ENCODE measurements at places on chromosomes 3 and 15.

- DNase-seq, result peak; percentile 79
Observed at GRCh38 chr15:31328428-31328968, 1.9 kb downstream of the KLF13 start.

DNA sequence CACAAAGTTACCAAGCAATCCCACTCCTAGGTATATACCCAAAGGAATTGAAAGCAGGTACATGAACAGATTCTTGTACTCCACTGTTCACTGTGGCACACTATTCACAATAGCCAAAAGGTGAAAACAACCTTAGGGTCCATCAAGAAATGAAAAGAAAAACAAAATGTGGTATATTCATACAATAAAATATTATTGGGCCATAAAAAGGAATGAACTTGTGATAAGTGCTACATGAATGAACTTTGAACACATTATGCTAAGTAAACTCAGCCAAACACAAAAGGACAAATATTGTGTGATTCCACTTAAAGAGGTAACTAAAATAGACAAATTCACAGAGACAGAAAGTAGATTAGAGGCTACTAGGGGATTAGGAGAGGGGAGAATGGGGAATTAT lies 55.2 kb upstream of the IMPG2 start:
- DNase-seq, result no peak

DNA sequence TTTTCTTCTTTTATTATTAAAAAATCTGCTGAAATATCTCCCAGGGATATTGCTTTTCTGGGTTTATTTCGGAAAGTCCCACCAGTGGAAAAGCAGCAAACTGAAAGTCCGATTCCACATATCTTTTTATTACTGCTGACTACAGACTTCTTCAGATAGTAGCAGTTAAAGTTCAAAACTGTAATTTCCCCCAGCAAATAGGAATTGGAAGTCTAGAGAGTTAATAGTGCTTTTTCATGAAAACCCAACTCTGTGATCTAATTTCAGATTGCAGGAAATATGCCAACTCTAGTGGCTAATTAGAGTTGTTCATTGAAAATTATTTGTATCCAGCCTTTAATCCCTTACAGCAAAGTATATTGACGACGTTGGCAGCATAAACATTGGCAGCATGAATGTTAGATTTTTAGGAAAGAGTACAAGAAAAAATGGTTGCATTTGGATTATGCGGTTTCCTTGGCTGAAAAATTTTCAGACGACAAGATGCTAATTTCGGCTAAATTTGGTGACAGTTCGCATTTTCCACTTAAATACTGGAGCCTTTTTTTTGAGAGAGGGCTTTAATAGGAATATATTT lies 472.9 kb upstream of the CBLB start:
- no peak for DNase-seq

DNA sequence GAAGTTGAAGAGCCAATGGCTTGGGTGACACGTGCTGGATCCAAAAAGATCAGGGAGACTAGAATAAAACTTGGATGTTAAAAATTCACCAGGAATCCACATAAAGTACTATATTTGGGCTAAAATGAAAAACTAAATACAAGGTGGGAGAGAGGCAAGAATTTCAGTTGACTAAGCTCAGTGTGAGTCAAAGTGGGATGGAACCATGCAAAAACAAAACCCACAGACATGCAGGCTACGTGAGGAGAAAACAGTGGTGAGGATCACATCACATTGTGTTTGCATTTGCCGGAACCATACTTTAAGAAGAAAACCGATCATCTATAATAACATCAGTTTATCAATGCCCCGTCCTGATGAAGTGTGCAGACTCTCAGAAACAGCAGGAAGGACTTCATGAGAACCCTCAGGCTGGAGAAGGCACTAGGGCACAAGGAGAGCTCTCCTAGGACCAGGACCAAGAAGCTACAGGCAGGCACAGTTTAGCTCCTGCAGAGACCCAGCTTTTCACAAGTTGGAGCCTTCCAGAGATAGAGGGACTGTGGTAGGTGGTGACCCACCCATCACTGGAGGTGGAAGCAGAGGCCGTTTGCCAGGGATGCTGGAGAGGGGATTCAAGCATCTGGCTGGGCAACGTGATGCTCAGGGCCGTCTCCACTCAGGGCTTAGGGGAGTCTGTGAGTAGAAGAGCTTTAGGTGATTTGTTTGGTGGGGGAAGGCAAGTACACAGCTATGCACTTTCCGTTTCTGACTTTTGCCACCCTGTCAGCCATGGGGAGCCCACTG lies 29.0 kb upstream of the NR2E3 start:
- peak; percentile 68 for DNase-seq

DNA sequence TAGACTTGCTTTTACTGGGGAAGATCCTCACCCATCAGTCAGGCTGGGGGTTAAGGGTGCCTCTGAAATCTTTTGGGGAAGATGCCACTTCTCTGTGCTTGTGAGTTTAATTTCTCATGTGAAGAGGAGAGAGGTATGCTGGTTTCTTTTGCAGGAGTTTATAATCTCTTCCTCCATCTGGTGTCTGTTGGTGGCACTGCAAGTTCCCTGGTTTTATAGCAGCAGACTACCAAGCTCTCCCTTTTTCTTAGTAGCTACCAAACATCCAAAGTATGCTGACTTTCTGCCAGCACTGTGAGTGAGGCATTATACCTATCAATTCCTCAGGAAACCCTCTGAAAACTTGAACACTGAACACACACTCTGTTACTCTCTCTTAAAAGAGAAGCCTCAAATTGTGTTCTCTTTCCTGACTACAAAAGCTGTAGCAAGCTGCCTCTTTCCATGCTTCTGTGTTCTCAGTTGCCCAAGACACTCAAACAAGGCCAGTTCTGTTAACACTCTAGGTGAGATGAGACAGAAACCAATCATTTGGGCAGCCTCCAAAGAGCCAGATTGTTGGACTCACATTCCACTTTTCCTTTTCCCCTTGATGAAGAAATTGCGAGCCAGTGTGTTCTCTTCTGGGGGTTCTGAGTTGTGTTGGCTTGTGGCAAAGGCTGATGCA lies 299.5 kb downstream of the GAP43 start:
- no peak for DNase-seq

DNA sequence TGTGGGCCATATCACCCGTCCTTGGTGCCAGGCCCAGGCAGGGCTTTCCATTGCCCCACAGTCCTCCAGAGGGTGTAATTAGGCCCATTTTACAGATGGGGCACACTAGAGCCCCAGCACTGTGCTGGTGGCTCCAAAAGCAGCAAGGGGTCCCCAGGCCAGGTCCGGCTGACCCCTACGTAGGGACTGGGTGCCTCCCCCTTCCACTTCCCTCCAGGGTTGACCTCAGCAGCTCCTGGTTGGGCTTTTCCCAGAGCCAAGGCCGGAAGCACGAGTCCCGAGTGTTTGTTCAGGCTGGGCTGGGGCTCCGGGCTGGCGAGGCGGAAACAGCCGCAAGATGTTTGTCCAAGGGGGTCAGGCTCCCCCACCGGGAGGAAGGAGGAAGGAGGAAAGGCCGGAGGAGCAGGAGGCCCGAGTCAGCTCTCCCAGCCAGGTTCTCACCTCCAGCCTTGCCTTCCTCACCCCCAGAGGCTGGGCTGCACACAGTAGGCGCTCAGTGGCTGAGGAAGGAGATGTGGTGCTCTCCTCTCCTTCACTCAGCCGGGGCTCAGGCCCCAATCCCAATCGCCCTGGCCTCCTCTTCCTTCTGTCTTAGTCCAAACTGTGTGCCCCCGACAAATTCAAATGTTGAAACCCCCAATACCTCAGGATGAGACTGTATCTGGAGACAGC lies 17.1 kb upstream of the PLXND1 start:
- no peak for DNase-seq

- no peak for DNase-seq
Observed at GRCh38 chr15:79962178-79962577, 8.8 kb downstream of the BCL2A1 start.

- DNase-seq, result peak; percentile 78
Observed at GRCh38 chr3:134904241-134904771, 109.2 kb downstream of the EPHB1 start.

DNA sequence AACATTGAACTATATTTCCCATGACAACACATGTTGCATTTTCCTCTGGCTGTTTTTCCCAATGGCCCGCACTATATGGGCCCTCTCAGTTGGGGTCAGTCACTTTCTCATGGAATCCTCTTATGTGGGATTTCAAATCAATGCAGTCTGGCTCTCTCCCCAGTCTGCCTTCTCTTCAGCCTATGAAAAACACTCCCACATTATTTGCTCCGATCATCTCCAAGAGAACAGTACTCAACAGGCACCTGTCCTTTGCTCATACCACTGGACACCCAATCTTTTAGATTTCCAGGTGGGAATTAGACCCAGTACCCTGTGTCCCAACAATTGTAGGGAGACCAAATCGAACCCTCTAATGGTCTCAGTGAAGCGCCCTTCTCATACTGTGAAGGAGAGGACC lies 251.3 kb downstream of the THSD4 start:
- no peak for DNase-seq

GRCh38 chr3:43894176-43895049 lies 203.7 kb downstream of the ABHD5 start:
- peak; percentile 67 for DNase-seq

DNA sequence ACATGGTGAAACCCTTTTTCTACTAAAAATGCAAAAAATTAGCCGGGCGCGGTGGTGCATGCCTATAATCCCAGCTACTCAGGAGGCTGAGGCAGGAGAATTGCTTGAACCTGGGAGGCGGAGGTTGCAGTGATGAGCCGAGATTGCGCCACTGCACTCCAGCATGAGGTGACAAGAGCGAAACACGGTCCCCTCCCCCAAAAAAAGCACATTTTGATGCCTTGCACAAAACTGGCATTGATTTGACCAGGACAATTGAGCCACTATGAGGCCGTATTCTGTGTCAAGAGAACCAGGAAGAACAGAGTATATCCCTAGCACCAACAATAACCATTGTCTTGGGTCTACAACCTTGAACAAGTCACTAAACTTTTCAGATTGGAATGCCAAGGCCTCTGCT lies 50.6 kb downstream of the SH3BP5 start:
- DNase-seq, result no peak

- no peak for DNase-seq
Observed at GRCh38 chr15:52745326-52746161, 44.6 kb downstream of the ONECUT1 start.

GRCh38 chr3:141083226-141083625 lies 32.1 kb downstream of the SPSB4 start:
- DNase-seq, result no peak

GRCh38 chr3:123373474-123373987 lies 75.4 kb downstream of the ADCY5 start:
- no peak for DNase-seq

GRCh38 chr15:41900526-41901380 lies 6.9 kb upstream of the SPTBN5 start:
- no peak for DNase-seq

DNA sequence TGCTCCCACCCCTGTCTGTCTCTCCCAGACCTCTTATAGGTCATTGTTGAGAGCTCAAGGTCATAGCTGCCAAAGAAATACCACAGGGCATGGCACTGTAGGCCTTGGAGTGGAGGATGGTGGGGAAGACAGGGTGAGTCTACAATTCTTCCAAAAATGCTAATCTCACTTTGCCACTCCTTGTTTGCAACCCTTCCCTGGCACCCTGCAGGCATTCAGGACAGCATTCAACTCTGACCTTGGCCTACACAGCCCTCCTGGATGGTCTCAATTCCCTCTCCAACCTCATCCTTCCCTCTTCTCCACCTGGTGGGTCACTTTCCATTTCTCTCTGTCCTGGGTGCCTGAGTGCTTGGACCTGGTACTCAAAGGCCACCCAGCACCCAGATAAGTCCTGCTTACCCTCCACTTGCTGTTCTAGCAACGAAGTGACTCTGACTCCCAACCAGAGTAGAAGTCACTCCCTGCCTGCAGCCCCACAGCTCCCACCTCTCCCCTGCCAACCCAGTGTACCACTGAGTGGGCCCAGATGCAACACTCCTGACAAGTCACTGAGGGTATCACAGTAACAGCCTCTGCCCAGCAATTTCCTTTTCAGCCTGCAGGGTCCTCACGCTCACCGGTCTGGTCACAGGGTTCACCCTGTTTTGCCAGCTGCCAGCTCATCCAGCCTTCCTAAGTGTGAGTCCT lies 36.6 kb downstream of the AMOTL2 start:
- no peak for DNase-seq

DNA sequence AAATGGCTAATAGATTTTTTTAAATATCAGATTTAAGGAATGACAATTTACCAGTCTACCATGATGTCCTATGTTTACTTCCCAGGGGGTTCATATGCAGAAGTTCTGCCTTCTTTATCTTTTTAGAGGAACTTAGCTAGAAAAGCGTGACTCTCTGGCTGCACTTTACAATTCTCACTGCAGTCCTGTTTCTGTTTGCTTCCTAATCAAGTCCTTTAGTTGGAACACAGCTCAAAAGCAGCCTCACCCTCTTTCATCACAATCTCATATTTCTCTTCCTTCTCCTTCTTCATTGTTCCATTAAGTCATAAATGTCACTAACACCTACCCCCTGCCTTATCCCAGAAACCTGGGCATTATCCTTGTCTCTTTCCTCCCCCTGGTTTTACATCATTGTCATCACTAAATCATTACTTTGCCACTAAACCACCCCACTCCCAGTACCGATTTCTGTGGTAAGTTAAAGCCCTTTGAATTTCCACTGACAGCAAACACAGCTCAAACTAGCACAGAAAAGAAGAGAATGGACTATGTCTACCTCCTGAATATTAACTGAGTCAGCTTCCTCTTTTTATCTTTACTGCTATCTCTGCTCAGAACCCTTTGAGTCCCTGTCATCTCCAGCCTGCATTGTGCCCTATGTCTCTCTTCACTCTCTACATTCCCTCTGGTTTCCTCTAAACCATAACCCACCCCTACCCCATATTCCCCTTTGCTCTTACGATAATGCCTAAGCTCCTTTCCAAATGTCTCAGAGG lies 13.8 kb upstream of the PPP4R2 start:
- DNase-seq, result no peak

DNA sequence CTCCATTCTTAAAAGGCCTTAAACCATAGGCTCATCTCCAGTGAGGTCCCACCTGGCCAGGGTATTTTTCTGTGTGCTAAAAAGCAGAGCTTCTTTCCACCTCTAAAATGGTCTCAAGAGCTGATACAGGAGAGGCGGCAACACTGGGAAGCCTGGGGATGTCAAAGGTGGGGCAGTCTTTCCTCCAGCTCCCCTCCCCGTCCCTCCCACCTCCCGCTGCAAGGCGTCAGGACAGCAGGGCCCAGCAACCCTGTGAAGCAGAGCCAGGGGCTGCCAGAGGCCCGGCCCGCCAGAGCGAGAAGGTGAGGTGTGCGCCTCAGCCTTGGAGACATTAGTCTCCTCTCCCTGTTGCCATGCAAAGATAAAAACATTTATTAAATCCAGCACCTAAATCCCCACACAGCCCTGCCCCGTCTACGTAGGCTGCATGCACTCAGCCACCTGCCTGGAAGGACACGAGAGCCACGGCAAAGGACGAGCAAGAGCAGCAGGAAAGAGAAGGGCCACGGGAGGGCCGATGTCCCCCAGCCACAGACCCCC lies 75.6 kb downstream of the FAM174B start:
- no peak for DNase-seq

Measured in GM13977 (cell line).